ENCODE measurements at places on chromosomes 7 and 10. TPM values are rescaled to one million over a fixed set of nuclear protein-coding genes. Genes with fewer than 3 reads are reported as not detected.
A peak's percentile ranks its signal among the peaks of the same experiment; 100 is the strongest.

Gene TMEM26
- not detected for total RNA-seq

- H3K27ac ChIP-seq: peak overlapping the region; percentile 27
- peak overlapping the region; percentile 26 for H3K4me3 ChIP-seq
- H3K27me3 ChIP-seq: no peaks in the 10 kb centered on the region
- peaks cover 31% of the 10 kb centered on the region for H3K4me1 ChIP-seq
- peaks cover 50% of the 10 kb centered on the region for H3K36me3 ChIP-seq
Observed at GRCh38 chr10:97648562-97649404, 8.3 kb downstream of the PI4K2A start.

DNA sequence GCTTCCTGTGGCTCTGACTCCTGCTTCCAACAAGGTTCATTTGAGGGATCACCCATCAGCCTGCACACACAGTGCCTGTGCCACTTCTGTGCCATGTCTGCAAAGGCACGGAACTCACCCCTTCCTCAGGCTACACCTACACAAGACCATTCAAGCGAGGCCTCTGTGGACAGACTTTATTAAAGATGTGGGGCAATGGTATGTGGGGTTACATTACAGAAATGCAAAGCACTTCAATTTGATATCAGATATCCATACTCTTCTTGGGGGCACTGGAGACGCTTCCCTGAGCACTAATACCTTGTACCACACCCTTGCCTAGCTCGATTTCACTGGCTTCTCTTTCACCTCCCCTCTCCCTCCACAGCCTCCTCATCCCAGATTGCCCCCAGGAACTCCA, 84.4 kb upstream of the FGL2 start:
- no peaks in the 10 kb centered on the region for H3K4me1 ChIP-seq
- no peak overlapping the region for H3K27ac ChIP-seq
- DNase-seq: no peak
- no peak overlapping the region for H3K4me3 ChIP-seq

DNA sequence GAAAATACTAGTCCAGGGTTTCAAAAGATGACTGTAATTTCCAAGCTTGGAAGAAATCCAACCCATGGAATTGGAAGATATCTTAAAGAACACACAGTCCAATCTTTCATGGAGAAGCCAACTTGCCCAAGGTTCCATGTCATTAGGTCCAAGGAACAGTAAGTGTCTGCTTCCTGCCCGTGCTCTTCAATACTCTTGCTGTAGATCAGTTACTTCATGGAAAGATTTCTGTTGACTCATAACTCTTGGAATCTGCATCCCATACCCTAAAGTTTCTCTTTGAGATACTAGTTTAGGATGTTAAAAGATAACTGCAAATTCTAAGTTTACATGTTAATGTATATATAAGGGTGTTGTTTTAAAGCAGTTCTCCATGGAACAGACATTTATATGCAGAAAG, 127.9 kb upstream of the SLC13A1 start:
- H3K4me3 ChIP-seq: no peak overlapping the region
- no peaks in the 10 kb centered on the region for H3K27me3 ChIP-seq
- DNase-seq: no peak
- H3K36me3 ChIP-seq: no peaks in the 10 kb centered on the region

GRCh38 chr10:1932692-1933094, 195.4 kb upstream of the ADARB2 start:
- no peaks in the 10 kb centered on the region for H3K27me3 ChIP-seq
- H3K27ac ChIP-seq: peak overlapping the region; percentile 94
- no peak for DNase-seq
- H3K4me1 ChIP-seq: peaks cover 41% of the 10 kb centered on the region
- H3K36me3 ChIP-seq: no peaks in the 10 kb centered on the region

Gene DPP6
- not detected for total RNA-seq

- peaks cover 14% of the 10 kb centered on the region for H3K36me3 ChIP-seq
- no peaks in the 10 kb centered on the region for H3K27me3 ChIP-seq
- no peak for DNase-seq
- no peaks in the 10 kb centered on the region for H3K4me1 ChIP-seq
- no peak overlapping the region for H3K27ac ChIP-seq
Observed at GRCh38 chr10:112677689-112678088, 230.7 kb downstream of the VTI1A start.

- no peak for DNase-seq
- peaks cover 17% of the 10 kb centered on the region for H3K4me1 ChIP-seq
- H3K27me3 ChIP-seq: no peaks in the 10 kb centered on the region
- no peaks in the 10 kb centered on the region for H3K36me3 ChIP-seq
Observed at GRCh38 chr10:73625004-73625883, 16.0 kb downstream of the MYOZ1 start.

Gene FXYD4
- not detected for total RNA-seq

DNA sequence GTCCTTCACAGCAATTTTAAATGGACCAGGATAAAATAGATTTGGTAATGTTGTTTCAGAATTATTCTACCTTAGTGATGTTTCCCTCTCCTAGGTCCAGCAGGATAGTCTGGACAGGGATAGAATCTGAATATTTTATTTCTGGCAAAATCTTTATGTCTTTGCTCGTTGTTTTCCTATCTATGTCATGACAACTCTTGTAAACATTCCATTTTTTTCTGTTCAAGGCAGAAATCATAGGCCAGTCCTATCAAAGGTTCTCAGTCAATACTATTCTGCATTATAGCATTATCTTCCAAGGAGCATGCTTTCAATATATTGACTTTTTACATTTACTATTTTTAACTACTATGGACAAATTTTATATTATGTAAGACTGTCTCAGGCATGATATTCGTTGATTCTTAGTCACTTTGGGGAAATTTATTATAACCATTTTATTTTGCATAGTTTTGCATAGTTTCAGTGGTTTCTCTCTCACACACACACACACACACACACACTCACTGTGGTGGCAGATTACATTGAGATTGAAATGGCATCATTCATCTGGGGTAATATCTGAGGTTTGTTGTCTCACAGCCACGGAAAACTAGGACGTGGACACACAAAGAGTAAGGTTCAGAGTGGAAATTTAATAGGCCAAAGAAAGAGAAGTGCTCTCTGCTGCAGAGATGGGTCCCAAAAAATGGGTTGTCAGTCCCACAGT, 17.2 kb downstream of the TAS2R60 start:
- no peak for DNase-seq
- H3K4me1 ChIP-seq: no peaks in the 10 kb centered on the region
- no peak overlapping the region for H3K27ac ChIP-seq

- H3K27ac ChIP-seq: peak overlapping the region; percentile 82
- H3K4me3 ChIP-seq: peak overlapping the region; percentile 81
- peaks cover 14% of the 10 kb centered on the region for H3K4me1 ChIP-seq
- H3K27me3 ChIP-seq: no peaks in the 10 kb centered on the region
- peaks cover 26% of the 10 kb centered on the region for H3K36me3 ChIP-seq
- DNase-seq: no peak
Observed at GRCh38 chr10:62082729-62083411, 181.4 kb downstream of the ARID5B start.

Gene HABP2
- not detected for total RNA-seq

GRCh38 chr7:47516386-47516785, 65.5 kb downstream of the TNS3 start:
- H3K27ac ChIP-seq: no peak overlapping the region
- peaks cover 7% of the 10 kb centered on the region for H3K27me3 ChIP-seq
- no peak for DNase-seq
- no peak overlapping the region for H3K4me3 ChIP-seq
- H3K36me3 ChIP-seq: no peaks in the 10 kb centered on the region
- H3K4me1 ChIP-seq: no peaks in the 10 kb centered on the region

Gene C7orf57
- not detected for total RNA-seq

- H3K4me3 ChIP-seq: no peak overlapping the region
- no peak for DNase-seq
- H3K4me1 ChIP-seq: no peaks in the 10 kb centered on the region
- peaks cover 15% of the 10 kb centered on the region for H3K36me3 ChIP-seq
- peaks cover 15% of the 10 kb centered on the region for H3K27me3 ChIP-seq
Observed at GRCh38 chr10:3494131-3494837, 290.7 kb downstream of the KLF6 start.

DNA sequence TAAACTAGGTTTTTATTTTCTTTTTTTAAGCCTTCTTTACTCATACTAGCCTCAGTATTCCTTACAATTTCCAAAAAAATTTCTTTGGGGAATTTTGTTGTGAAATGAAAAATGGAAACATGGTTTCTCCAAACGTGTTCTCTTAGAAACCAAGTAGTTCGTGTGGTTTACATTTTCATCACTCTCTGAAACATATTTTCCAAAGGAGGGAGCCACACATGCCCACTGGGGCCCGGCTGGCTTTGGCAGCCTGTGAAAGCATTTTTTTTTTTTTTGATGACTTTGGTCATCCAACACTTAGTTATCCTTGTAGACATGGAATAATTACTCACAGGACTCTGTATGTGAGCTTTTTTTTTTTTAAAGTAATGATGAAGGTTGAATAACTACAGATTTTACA, 169.6 kb downstream of the C7orf25 start:
- H3K27me3 ChIP-seq: no peaks in the 10 kb centered on the region
- H3K27ac ChIP-seq: no peak overlapping the region
- no peak for DNase-seq
- no peaks in the 10 kb centered on the region for H3K4me1 ChIP-seq

DNA sequence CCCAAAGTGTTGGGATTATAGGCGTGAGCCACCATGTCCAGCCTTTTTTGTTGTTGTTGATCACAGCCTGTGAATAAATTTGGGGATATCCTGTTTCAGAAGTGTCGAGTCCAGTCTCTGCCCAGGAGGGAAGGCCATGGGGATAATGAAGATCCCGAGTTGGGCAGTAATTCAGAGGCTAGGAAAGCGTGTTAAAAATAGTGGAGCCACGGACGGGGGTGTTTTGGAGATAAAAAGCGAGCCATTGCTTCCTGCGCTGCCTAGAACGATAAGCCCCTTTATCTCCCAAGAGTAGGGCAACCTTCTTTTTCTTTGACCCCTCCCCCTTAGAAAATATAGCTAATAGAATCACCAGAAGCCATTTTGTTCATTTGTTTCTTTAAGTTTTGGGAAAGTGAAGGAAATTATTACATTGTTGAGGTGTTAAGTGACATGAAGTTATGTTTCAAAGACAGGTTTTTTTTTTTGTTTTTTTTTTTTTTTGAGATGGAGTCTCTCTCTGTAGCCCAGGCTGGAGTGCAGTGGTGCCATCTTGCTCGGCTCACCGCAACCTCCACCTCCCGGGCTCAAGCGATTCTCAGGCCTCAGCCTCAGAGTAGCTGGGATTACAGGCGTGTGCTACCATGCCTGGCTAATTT, 43.3 kb downstream of the IL15RA start:
- no peaks in the 10 kb centered on the region for H3K27me3 ChIP-seq
- peaks cover 8% of the 10 kb centered on the region for H3K36me3 ChIP-seq
- no peak for DNase-seq
- no peak overlapping the region for H3K4me3 ChIP-seq
- H3K4me1 ChIP-seq: no peaks in the 10 kb centered on the region

DNA sequence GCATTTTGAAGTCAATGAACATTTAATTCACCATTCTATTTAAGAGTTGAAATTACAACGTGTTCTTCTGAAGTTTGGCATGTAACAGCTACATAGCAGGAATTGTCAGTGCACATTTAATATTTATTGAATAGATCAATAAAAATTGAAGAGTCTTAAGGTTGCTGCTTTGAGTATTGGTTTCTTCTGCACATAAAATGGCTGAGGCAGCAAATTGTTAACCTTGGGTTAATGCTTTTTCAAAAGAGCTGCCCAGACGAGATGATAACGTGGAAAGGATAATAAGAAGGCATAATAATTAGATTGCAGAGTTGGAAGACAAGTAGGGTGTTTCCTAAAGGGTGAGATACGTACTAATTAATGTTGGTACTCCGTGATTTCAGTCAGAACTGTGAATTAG, 203.7 kb downstream of the AGMO start:
- H3K27ac ChIP-seq: no peak overlapping the region
- no peak for DNase-seq
- no peak overlapping the region for H3K4me3 ChIP-seq
- no peaks in the 10 kb centered on the region for H3K36me3 ChIP-seq
- no peaks in the 10 kb centered on the region for H3K27me3 ChIP-seq

Gene EEPD1
- total RNA-seq: 1.2 TPM

- H3K27ac ChIP-seq: no peak overlapping the region
- H3K4me3 ChIP-seq: no peak overlapping the region
- no peaks in the 10 kb centered on the region for H3K4me1 ChIP-seq
- H3K36me3 ChIP-seq: no peaks in the 10 kb centered on the region
- peaks cover 26% of the 10 kb centered on the region for H3K27me3 ChIP-seq
Observed at GRCh38 chr10:104540181-104540580, 100.9 kb upstream of the SORCS3 start.

DNA sequence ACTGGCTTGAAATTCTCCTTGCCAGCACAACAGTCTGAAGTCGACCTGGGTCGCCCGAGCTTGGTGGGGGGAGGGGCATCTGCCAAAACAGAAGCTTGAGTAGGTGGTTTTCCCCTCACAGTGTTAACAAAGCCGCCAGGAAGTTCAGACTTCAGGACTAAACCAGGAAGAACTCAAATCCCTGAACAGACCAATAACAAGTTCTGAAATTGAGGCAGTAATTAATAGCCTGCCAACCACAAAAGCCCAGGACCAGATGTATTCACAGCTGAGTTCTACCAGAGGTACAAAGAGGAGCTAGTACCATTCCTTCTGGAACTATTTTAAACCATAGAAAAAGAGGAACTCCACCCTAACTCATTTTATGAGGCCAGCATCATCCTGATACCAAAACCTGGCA, 45.3 kb downstream of the LRRC72 start:
- H3K27me3 ChIP-seq: no peaks in the 10 kb centered on the region
- H3K4me3 ChIP-seq: no peak overlapping the region
- no peak for DNase-seq
- no peak overlapping the region for H3K27ac ChIP-seq
- no peaks in the 10 kb centered on the region for H3K4me1 ChIP-seq
